CD4-positive, alpha-beta T cell (primary cell): ENCODE measurements at places on chromosomes 16 and 17. TPM values are rescaled to one million over a fixed set of nuclear protein-coding genes. Genes with fewer than 3 reads are reported as not detected.

DNA sequence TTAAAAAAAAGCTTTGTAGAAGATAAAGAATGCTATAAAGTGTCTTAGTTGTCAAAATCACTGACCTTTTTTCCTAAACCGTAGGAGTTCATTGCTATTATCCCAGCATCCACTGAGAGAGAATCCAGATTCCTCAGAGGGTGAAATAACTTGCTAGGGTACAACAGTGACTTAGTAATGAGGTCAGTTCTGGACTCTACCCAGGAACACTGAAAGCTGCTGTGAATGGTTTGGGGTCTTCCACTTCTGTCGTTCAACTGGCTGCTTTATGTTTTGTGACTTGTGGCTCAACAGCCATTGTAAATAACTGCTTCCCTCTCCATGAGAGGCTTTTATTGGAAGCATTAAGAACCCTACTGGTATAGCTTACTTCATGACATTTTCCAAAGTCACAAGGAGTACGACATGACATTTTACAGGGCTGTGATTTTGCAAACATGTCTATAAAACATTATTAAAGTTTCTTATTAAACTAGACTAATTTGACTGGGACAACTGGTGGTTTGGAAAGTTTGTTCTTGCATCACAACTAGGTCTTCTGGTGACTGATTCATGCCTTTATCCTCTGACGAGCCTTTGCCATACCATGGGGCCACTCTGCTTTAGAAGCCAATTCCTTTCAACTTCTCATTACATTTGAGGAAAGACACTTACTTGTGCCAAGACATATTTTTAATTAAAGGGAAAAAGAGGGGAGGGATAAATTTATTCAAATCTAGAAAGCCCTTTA lies 92.2 kb upstream of the CDH11 start:
- no peak for DNase-seq

DNA sequence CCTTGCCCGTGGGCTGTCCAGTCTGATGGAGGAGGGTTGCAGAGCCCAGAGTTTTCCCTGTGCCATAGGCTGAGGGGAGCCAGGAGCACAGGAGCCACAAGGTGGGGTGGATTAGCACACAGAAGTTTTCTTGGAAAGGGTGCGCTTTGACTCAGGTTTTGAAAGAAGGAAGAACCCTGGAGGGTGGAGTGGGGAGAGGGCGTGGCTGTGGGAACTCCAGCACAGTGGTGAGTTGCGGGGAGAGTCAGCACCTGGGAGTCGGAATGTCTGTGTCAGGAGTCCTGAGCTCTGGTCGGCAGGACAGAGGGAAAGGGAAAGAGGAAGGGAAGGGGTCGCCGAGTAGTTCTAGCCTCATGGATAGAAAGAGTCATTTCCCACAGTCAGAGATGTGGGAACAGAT lies 8.9 kb upstream of the KRT14 start:
- DNase-seq, result no peak

DNA sequence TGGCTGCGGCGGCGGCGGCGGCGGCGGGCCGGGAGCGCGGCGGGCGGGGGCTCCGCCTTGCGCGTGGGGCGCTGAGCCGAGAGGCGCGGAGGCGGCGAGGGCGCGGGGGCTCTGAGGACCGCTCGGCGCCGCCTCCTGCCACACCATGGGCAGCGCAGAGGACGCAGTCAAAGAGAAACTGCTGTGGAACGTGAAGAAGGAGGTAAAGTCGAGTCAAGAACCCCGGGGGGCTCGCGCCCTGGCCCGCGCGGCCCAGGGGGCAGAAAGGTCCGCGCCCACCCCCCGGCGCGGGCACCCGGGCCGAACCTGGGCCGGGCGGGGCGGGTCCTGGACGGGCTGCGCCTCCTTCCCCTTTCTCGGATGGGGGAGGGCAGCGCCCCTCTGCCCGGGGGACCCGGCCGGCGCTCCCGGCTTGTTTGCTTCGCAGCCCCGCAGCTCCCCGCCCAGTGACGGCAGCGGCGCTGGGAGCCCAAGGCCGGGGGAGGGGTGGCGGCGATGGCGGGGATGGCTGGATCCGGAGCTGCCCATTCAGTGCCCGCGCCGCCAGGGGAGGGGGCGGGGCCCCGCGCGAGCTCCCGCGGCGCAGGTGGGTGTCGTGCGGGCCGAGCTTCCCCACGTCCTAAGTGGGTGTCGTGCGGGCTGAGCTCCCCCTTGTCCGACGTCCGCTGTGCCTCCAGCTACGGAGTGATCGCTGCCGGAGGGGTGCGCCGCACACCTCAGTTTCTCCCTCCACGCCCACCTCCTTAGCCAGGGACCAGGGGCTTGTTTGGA lies 428 bp downstream of the SGSM2 start:
- DNase-seq, result no peak

GRCh38 chr16:56649820-56650219 lies 1.9 kb upstream of the MT1B start:
- no peak for DNase-seq

The SPATA2L gene
- 26.1 TPM for total RNA-seq

GRCh38 chr16:89574681-89575246 lies 794 bp upstream of the CPNE7 start:
- DNase-seq, result peak; percentile 52

The ZMYND15 gene
- 3.3 TPM for total RNA-seq

- DNase-seq, result no peak
These were observed 32.3 kb downstream of the SLC7A5 start for GRCh38 chr16:87836844-87837581.

The STUB1 gene
- 46.9 TPM for total RNA-seq

- DNase-seq, result no peak
These were observed 278.9 kb upstream of the KCNJ16 start for GRCh38 chr17:69796078-69796477.

GRCh38 chr16:23317751-23318150 lies 15.6 kb downstream of the SCNN1B start:
- DNase-seq, result no peak

The SLC38A8 gene
- total RNA-seq, result not detected

The KRTAP4-11 gene
- total RNA-seq, result not detected

The TMC5 gene
- total RNA-seq, result not detected

DNA sequence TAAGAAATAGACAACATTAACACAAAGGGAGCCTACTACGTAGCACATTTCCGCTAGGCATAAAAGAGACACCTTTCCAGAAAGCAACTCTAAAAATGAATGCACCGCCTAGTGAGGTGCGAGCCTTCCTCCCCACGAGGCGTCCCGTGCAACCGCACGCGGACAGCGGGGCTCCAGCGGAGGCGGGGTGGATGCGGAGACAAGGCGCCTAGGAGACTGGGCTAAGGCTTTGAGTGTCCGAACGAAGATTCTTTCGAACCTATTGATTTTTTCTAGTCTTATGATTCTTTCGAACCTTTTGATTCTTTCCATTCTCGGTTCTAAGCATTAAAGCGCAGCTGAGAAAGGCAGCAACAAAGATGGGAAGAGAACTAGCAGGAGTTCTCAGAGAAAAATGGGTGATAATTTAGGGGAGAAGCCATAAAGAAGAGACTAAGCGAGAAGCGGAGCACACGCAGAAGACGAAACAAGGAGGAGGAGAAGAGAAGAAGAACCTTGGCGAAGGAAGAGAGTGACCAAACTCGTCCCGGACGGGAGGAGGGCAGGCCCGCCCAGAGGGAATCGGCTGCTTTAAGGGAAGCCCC lies 394 bp upstream of the CPD start:
- DNase-seq, result peak; percentile 42

The MARVELD3 gene
- not detected for total RNA-seq

The RGS9 gene
- total RNA-seq, result 0.73 TPM
